Esophagus squamous epithelium (tissue), 5 donors: ENCODE measurements at places on chromosomes 6 and 20.

GRCh38 chr20:21016751-21017150 is 89.4 kb downstream of the LINC00237 start:
- H3K4me1 ChIP-seq = no peaks in the 10 kb centered on the region
- no peak overlapping the region for H3K27ac ChIP-seq
- H3K36me3 ChIP-seq = no peaks in the 10 kb centered on the region
- DNase-seq = no peak
- no peaks in the 10 kb centered on the region for H3K27me3 ChIP-seq
- no peak overlapping the region for H3K4me3 ChIP-seq

DNA sequence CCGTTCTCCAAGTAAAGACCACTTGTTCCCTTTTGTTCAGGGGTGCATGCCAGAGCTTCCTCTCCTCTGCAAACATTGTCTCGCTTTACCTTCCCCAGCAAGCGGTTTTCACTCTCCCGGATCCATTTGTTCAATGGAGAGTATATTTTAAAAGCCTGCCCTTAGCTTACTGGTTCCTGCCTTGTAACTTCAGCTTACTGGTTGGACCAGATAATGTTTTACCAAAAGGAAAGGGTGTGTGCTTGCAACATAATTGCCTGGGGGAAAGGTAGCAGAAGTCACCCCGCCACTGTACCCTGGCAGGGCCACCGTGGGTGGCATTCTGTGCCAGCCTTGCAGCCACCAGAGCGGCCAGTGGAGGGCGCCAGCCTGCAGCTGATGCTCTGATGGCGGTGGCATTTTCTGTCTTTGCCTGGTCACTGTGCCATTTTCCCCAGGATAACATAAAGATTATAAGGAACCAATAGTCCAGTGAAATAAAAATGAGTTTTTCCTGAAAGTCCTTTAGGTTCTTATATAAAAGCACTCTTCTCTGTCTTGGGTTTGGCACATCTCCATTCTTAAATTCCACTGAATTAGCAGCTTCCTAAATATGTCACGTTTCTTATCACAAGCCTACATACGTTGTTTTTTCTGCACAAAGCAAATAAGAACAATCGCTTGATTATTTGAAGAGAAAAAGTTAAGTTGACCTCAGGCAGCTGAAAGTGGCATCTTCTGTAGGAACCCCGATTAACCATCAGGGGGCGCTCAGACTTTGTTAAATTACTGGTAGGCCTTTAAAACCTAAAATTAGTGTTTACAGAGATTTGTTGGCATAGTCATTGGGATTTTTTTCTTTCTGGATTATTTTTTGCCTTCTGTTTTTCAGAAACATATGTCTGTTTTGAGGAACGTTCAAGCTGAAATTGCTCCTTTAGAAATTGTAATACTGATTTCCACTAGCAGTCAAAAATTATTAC is 67.4 kb upstream of the XRN2 start:
- H3K27ac ChIP-seq = no peak overlapping the region
- no peaks in the 10 kb centered on the region for H3K27me3 ChIP-seq
- peaks cover 32% of the 10 kb centered on the region for H3K36me3 ChIP-seq
- no peaks in the 10 kb centered on the region for H3K4me1 ChIP-seq

- no peak overlapping the region for H3K27ac ChIP-seq
- H3K4me1 ChIP-seq = no peaks in the 10 kb centered on the region
- no peak overlapping the region for H3K4me3 ChIP-seq
- H3K36me3 ChIP-seq = no peaks in the 10 kb centered on the region
- no peaks in the 10 kb centered on the region for H3K27me3 ChIP-seq
- no peak for DNase-seq
Observed at GRCh38 chr6:54188846-54189245, 77.6 kb downstream of the MLIP start.

DNA sequence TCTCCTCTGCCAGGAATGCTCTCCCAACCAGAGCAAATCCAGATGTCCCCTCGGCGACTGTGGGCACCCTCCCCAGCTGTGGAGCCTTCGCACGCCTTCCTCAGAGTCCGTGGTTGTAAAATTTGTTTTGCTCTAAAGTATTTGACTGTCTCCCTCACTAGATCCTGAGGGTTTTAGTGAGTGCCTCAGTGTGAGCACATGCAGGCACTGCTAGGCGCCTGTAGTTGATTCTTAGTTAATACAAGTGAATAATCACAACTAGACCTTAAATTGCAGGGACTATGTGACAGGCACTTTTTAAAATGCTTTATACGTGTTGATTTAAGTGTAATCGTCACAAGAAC is 680 bp upstream of the MTCH1 start:
- H3K36me3 ChIP-seq = no peaks in the 10 kb centered on the region
- H3K4me1 ChIP-seq = peaks cover 29% of the 10 kb centered on the region
- DNase-seq = no peak
- H3K4me3 ChIP-seq = peak overlapping the region; percentile 80

DNA sequence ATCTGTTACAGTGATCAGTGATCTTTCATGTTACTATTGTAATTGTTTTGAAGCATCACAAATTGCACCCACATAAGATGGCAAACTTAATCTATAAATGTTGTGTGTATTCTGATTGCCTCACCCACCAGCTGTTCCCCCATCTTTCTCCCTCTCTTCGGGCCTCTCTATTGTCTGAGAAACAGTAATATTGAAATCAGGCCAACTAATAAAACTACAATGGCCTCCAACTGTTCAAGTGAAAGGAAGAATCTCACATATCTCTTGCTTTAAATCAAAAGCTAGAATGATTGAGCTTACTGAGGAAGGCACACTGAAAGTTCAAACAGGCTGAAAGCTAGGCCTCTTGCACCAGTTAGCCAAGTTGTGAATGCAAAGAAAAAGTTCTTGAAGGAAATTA is 141.2 kb downstream of the CDK19 start:
- peaks cover 13% of the 10 kb centered on the region for H3K36me3 ChIP-seq
- H3K4me1 ChIP-seq = no peaks in the 10 kb centered on the region
- no peak overlapping the region for H3K4me3 ChIP-seq
